NCI-H526 treated with DMSO at 0.1 percent for 48 hours (cell line): ENCODE measurements at places on chromosomes 2 and 18.
A peak's percentile ranks its signal among the peaks of the same experiment; 100 is the strongest.

DNA sequence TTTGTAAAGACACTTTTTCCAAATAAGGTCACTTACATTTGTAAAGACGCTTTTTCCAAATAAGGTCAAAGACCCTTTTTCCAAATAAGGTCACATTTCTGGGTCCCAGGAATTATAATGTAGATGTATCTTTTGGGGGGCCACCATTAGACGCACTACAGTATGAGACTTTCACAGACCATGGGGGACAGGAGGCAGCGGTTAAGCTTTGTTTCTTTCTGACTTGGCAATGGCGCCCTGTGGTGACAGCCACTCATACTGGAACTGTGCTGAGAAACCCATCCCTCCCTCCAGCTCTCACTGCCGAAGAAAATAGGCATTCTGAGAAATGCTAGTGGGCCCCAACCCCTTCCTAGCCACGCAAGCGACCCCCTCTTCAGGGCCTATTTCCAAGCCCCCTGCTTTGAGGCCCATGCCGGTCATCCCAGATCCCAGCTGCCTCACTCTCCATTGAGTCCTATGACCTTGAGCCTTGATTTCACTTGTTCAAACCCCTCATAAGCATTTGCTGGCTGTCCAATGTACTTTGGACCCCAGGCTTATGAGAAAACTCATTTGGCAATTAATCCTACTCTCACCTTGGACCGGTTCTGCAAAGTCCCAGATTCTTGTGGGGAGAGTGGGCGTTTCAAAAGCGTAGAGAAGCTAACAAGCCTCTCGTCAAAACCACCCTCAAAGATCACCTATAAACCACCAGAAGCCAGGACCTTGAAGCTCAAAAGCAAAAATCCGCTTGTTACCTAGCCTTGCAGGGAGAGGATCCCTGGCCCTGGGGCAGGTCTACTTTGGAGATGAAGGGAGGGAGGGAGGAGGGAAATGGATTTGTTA is 11.3 kb upstream of the SPATA3 start:
- no peak for DNase-seq

DNA sequence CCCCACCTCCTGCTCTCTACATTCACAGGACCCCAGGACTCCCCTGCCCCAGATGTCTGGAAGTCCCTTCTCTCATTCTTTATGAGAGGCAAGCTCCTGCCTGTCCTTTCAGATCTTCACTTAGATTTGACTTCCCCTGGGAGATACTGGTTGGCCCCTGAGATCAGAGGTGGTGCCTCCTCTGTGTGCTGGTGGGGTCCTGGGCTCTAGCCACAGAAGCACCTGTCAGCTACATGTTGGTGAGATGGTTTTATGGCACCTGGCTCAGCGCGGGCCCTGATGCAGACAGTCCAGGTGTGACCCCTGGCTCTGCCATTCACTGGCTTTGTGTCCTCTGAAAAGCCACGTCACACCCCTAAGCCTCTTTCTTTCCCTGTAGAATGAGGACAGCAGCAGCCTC is 369.6 kb upstream of the ID2 start:
- DNase-seq = no peak

- DNase-seq = no peak
Observed at GRCh38 chr2:181252262-181253148, 204.7 kb upstream of the ITGA4 start.

DNA sequence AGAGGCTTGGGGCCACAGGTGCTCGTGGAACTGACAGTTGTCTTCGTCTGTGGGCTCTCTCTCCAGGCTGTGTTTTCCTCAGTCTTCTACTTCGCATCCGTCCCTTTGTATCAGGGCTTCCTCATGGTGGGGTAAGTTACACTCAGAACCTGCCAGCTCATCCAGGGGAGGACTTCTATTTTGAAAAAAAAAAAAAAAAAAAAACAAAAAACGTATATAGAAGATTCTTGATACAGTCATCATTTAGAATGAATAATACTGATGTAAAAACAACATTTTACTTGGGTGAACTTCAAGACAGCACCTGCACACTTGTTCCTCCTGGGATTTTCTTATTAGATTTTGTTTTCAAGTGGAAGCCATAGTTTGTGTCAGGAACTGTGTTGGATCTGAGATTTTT is 47.7 kb upstream of the NFATC1 start:
- DNase-seq = no peak

DNA sequence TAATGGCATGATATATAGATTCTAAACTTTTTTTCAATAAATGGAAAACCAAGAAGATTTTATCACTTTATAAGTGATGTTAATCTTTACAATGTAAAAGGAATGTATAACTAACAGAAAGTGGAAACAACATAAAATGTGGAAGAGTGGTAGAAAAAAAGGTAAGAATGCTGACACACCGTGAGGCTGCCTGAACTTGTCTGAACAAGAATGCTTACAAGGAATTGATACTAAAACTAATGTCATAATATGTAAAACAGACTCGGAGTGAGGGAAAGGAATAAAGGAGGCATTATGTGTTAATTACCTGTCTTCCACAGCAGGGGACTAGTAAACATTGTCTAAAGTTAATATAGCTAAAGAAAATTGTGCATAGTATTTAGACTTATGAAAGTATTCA is 958.8 kb upstream of the TMEFF2 start:
- DNase-seq = peak; percentile 23

DNA sequence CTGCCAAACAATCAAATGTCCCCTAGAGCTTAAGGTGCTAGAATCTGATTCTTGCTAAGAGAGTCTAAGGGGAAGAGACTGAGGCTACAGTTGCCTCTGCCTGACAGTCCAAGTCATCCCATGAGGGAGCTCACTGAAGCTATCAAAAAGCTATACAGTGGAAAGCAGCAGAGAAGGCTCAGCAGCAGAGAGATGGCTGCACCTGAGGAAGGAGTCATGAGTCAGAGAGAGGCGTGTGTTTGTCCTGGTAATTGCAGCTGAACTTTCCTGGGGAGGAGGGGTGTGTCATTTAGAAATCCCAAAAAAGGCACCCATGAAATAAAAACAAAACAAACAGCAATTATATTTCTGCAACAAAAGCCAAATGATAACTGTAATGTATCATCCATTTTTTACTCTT is 305.2 kb upstream of the UBE2E3 start:
- DNase-seq = no peak

GRCh38 chr2:240464514-240465241 is 29.2 kb downstream of the GPC1 start:
- DNase-seq = no peak

- DNase-seq = no peak
Observed at GRCh38 chr2:55609938-55610578, 7.4 kb downstream of the PPP4R3B start.

- DNase-seq = no peak
Observed at GRCh38 chr2:164850235-164850634, 8.6 kb upstream of the COBLL1 start.

DNA sequence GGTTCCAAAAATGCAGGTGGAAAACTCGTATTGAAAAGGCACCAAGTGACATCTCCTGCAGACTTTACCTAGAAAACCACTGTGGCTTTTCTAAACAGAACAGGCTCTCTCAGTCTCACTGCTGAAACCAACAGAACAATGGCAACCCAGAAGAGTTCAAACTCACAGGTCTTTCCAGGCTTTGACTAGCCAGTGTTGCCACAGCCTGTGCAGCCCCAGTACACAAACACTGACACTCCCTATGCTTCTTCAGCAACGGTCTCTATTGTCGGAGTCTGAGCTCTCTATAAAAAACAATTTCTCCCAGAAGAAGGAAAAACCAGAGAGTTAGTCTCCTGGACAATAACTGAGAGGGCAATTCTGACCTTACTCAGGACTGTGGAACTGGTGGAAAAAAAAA is 87.8 kb upstream of the RNU4ATAC start:
- DNase-seq = no peak

- no peak for DNase-seq
Observed at GRCh38 chr2:33660416-33661123, 61.5 kb upstream of the FAM98A start.

DNA sequence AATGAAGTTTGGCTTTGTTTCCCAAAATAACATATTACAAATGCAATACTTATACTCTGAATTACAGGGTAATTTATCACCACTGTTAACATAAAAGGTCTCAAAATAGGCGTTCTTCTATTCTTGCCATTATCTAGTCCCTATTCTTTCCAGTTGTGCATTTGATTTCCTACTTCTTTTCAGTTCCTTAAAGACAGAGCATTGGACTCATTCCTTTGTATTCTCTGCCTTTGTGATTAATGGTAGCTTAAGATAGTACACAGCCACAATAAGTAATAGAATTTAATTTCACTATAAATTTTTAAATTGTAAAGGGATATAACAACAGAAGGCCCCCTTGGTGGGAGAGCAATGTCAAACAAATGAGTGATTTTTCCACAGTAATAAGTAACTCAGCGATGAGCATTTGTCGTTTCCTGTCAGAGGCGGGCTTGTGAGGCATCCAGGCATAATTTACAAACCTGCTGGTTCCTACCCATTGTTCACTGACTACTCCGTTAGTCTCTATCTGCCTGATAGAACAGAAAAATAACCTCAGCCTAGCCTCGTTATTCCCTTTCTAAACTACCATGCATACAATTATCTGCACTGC is 456.6 kb upstream of the REG3G start:
- no peak for DNase-seq

DNA sequence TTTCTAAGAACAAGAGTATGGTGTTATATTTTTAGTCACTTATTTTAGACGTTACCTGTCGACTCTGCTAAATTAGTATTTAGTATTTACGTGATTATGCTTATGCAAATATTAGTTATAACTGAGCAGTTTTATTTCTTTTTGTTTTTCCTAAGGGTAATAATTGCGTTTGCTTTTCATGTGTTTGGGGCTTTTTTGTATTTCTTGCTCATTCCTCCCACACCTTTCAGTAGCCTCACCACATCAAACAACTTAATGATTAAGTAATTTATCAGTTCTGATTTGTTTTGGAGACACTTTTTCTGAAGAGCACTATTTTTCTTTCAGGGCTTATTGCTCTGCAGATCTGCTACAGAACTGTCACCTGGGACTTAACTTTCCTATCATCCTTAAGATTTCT is 7.5 kb downstream of the SLC4A1AP start:
- DNase-seq = no peak

DNA sequence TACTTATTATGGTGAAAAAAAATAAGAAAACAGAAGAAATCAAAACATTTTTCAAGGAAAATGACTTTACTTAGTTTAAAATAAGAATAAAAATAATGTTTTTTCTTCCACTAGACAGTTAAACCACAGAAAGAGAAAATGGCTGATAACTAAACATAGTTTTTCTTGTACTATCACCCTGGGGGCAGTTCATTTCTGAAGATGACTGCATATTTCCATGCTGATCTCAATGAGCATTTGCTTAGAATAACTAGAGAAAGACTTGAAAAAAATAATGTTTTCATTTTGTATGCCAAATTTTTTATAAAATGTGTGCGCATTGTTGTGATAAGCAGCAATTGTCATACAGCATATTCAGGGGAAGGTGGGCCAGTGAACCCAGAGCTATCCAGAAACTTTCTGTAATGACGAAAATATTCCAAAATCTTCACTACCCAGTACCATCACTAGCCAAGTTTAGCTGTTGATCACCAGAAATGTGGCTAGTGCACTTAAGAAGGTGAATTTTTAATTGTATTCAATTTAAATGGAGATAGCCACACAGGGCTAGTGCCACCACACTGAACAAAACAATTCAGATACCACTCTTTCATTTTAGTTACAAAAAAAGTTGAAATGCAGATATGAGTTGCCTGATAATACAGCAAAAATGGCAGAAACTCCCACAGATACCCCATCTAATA is 513.4 kb upstream of the NETO1 start:
- DNase-seq = no peak

DNA sequence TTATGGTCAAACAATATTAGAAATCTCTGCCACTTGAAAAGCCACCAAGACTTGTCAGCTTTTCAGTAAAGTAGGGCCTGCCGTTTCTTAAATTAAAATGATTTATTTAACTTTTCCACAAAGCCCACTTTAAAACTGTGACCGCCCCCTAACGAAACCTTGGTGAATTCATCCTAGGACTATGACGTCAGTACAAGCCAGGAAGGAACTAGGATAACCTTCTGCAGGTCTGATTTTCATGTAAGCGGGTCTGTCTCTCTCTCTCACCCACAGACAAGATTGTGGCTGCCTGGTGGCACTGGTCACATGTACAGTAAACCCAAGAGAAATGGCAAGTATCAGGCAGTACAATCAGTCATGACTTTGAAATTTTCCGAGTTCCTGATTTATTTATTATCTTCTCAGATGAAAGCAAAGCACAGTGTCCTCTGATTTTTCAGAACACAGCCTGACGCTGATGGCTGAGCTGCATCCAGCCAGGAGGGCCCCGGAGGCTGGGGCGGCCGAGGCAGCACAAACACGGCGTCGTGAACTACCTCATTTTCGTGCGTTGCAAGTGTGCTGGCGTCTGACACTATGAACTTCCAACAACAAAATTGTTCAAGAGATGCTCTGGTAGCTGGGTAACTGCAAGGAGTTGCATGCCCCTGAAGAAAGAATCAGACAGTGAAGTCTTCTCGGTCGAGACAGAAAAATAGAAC is 18.9 kb downstream of the SALL3 start:
- DNase-seq = no peak

GRCh38 chr2:152466041-152466440 is 131.1 kb downstream of the FMNL2 start:
- no peak for DNase-seq

- DNase-seq = no peak
Observed at GRCh38 chr2:173545364-173545763, 190.7 kb downstream of the CDCA7 start.

DNA sequence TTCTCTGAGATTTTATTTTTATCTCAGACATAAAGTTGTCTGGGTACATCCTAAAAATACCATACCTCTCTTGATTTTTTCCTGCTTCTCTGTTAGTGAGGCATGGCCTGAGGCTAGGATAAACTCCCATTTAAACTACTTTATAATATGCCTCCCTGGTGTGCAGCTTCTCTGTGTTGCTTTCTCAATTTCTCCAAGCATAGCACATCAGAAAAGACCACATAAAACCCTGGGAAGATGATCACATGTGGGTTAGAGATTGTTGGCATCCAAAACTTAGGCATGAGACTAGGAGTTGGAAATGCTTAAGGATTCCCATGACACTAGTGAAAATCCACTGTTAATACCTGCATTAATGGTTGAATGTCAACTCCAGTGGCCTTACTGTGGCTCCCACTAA is 254.6 kb downstream of the RND3 start:
- no peak for DNase-seq
